ENCODE measurements at places on chromosomes 7 and 10.
A peak's percentile ranks its signal among the peaks of the same experiment; 100 is the strongest.

DNA sequence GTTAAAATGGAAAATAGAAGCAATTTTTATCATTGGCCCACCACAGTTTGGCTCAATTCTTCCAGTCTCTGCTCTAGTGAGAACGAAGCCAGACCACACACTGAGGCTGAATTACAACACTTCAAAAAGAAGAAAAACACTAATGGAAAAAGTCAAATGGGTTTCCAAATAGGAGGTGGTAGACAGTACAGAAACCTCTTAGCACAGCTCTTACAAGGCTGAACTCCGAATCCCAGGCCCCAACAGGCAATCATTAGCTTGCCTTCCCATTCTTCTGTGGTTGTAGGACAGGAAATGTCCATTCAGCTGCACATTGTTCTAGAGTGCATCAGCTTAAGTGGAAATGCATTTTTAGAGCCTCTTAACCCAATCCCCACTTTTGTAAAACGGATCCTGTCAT is 115.1 kb upstream of the MEOX2 start:
- DNase-seq = no peak

DNA sequence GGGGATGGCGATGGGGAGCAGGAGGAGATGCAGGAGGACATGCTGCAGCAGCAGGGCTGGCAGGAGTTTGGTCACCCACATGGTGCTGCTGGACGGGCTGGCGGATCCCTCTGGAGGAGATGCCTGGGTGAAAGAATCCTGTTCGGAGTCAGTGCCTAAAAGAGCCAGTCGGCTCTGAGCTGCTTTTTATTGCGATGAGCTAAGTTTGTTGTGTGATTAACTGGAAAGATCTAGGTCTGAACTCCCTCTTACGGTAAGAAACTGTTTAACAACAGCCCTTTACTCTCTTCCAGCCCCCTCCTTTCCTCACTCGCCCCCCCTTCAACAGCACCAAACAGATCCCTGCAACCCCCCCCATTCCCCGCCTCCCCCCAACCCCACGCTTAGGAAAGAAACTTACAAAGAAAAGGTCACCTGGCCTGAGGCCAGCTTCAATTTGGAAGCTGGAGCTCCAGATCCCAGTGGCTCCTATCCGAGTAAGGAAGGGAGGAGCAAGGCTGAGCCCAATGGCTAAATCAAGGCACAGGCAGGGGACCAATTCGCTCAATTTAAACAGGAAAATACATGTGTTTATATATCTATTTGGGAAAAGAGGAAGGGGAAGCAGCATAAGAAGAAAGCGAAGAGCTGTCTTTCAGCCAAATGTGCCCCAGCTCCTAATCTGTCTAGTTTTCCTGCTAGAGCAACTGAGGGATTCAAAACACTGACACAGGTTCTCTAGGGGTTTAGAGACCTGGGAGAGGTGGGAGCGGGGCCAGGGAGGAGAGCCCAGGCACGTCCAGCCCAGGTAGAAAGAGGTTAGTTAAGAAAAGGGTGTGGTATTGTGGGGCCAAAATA is at the start of gene HGF:
Gene HGF (minus strand): TSS at position 157 of the 837 bp plus-strand sequence. CDS start 76 bp downstream, at position 81.
- DNase-seq = no peak

GRCh38 chr10:21030091-21030490 is 133.0 kb upstream of the NEBL start:
- DNase-seq = no peak

- no peak for DNase-seq
Observed at GRCh38 chr7:74043523-74043951, 15.6 kb downstream of the ELN start.

DNA sequence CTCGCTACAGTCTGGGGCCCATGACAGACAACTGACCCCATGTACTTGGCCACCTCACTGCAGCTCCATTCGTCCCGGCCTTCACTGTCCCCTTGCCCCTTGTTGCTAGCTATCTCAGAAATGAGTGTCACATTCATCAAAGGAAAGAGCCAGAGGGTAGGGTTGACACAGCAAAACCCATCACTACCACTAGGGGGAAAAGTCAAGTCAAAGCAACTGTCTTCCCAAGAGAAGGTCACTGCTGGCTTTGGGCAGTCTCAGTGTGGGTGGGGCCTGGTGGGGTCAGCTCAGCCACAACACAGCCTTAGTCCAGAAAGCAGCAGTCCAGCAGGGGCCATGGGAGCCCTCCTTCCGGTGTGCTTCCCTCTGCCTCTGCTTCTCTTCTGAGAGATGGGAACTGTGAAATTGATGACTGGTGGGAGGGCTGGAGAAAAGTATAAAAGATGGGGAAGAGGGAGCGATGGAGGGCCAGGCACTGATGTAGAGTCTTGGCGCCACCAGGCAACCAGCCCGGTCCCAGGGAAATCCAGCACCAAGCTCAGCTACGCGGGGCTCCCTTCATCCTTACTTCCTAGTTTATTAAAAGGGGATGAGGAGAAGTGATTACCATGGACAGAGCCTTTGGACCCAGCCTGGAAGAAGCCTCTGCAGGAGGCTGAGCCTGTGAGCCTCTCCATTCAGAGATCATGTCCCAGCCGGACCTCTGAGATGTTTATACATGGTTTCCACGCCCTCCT is 58.0 kb downstream of the PLXNA4 start:
- no peak for DNase-seq

DNA sequence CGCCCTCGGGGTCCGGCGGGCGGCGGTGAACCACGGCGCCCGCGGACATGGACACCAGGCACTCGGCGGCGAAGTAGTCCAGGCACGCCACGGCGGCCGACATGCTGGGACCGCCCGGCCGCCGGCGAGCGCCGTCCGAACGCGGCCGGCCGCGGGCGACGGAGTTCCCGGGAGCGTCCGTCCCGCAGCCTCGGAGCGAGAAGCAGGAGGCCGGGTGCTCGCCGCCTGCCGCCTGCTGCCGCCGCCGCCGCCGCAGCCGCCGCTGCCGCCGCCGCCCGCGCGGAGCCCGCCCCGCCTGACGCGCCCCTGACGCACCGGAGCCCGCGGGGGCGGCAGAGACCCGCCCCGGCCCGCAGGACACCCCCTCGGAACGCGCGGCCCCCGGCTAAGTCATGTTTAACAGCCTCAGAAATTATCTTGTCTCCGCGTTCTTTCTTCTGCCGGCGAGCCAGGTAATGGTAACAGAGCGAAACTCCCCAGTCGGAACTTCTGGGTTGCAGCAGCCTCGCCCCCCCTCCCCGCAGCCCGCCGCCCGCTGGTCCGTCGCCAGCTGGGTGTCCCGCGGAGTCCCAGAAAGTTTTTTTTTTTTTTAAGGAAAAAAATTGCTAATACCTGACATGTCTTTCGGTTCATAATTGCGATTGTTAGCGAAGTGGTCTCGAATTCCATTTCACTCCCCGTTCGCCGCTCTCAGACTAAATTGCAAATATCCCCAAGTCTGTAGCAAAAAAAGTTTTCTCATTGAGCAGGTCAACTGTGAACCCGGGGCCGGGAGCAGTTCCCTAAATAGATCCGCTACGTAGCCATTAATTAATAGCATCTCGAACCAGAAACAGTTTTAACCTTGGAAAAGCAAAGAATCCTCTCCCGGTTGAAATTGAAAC is at the start of gene KLF14:
Gene KLF14 (minus strand): TSS at position 277 of the 884 bp plus-strand sequence. CDS start 174 bp downstream, at position 103.
- DNase-seq = peak; percentile 39

DNA sequence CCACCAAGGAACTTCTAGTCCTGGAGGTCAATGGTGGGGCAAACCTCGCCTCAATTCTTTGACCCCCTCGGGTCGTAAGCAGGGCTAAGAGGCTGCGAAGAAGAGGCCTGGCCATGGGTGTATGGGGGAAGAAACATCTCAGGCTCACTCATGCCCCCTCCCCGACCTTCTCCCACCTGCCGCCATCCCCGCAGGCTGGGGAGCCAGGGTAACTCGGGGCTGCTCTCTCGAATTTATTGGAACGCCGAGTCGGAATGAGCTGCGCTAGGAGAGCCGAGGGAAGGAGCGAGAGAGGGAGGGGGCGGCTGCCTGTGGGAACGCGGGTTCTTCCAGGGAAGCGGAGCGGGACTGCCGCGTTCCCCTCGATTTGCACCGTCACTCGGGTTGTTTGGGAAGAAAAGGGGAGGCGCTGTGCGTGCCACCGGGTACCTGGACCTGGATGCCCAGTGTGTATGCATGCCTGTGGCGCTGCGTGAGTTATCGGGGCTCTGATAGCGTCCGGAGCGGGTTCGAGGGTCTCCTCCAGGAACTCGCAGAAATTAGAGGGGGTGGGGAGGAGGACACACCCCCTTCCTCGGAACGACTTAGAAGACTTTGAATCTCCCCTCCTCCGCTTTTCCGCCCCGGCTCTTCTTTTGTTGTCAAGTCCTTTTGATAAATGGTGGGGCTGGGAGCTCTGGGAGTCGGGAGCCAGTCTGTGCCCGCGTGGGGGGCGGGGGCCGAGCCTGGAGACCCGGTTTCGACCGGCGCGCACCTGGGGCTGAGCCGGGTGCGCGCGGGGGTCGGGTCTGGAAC is 1.8 kb upstream of the ZNF503 start:
- DNase-seq = no peak

DNA sequence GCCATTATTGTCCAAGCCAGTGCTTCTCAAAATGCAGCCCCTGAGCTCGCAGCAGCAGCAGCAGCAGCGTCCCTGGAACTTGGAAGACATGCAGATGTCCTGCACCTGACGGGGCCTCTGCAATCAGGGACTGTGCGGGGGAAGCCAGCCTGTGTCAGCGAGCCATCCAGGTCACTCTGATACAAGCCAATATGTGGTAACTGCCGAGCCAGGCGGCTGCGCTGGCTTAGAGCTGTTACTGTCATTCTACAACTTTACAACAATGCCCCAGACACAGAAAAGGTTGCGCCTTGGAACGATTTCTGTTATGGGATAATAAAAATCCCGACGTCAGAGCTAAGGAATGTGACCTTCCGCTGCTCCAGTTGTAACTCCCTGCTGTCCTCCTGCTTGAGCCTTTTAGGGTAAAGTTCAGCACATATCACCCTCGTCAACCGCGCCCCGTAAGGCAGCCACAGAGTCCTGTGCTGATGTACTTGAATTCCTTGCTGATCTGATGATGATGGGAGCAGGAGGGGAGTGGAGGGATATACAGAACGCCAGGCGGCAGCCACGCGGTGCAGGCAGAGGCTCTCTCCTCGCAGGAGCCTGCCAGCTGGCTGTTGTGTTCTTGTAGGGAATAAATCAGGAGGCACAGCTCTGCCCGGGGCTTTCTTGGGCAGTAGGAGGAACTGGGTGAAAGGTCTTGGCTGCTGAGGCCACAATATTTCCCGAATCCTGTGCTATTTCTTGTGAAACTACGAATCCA is 20.0 kb upstream of the CRYGN start:
- no peak for DNase-seq

DNA sequence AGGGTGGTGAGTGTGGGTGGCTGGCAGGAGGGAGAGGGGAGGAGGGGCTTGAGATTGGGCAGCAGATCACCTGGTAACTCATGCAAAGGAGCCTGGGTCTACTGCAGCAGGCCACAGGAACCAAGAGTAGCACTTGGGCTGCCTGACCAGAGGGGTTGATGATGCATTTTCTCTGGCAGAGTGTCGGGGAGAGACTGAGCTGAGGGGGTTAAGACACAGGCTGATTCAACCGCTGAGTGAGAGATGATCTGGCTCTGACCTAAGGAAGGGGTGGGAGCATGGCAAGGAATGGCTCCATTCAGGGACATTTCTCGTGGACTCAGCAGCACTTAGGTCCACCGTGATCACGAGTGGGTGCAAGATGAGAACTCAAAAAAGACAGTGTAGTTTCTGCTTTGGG is 115.5 kb upstream of the STK17A start:
- DNase-seq = no peak

- no peak for DNase-seq
Observed at GRCh38 chr7:44283381-44284211, 41.8 kb downstream of the CAMK2B start.

DNA sequence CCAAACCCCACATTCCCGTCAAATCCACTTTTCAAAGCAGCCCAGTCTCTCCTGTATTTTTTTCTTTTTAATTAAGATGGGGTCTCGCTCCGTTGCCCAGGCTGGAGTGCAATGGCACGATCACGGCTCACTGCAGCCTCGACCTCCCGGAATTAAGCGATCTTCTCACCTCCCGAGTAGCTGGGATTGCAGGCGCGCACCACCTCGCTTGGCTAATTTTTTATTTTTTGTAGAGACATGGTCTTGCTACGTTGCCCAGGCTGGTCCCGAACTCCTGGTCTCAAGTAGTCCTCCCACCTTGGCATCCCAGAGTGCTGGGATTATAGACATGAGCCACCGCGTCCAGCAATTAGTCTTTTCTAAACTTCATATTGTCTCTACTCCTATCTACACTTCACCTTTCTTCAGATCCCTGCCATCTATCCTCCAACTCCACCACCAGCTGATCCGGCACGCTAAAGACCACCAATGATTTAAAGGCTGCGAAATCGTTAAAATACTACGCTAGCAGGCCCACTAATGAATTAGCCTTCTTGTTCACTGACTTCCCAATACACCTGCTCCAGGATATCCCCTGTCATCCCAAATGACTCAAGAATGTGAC is 525 bp upstream of the CHUK start:
- DNase-seq = no peak

- no peak for DNase-seq
Observed at GRCh38 chr7:154503962-154504550, 451.9 kb downstream of the DPP6 start.

- peak; percentile 49 for DNase-seq
Observed at GRCh38 chr7:30135301-30136116, 723 bp downstream of the MTURN start.

DNA sequence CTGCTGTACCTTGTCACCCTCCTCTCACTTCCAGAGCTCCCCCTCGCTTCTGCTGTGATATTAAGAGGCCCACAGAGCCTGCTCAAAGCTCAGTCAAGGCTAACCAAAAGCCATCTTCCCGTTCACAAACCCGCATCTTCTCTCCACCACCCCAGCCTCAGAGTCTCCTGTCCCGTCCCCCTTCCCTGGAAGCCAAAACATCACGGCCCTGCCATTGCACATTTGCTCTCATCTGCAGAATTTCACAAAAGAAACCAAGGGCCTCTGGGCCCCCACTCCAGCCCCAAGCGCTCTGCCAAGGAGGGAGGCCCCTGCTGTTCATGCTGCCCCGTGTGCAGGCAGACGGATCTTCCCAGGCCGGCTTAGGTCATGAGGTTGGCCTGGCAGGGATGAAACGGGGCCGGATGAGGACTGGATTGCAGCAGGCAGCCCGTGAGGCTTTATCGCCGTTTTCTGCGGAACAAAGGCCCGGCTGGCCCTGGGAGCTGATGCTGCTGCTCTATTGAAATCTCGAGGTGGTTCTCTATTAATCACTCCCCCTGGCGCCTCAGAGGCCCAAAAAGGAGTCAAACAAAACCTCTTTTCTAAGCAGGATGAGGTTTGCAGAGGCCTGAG is 31.6 kb upstream of the FOXK1 start:
- DNase-seq = no peak

DNA sequence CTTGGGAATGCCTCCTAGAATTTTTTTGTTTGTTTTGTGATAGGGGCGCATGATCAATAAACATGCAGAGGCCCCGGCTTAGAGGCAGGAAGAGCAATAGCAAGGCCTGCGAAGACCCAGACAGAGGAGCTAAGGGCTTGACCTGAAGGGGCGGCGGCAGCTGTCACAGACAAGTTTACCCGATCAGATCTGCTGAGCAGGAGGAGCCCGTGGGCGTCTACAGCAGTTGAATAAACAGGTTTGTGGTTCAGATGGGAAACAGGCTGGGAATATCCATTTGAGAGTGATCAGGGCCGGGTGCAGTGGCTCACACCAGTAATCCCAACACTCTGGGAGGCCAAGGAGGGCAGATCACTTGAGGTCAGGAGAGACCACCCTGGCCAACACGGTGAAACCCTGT is 126.0 kb upstream of the CALN1 start:
- no peak for DNase-seq

- no peak for DNase-seq
Observed at GRCh38 chr7:94056796-94057207, 52.6 kb upstream of the BET1 start.

GRCh38 chr10:113045147-113046055 is 95.4 kb downstream of the TCF7L2 start:
- DNase-seq = no peak

Data from stimulated activated CD4-positive, alpha-beta T cell treated with anti-CD3 and anti-CD28 coated beads, Interleukin-4, amount 100 ng/mL, for 4 hours (primary cell).